K562 (cell line): ENCODE measurements at places on chromosomes 6 and 20. TPM values are rescaled to one million over a fixed set of nuclear protein-coding genes. Genes with fewer than 3 reads are reported as not detected.
A peak's percentile ranks its signal among the peaks of the same experiment; 100 is the strongest.

Gene VSTM2L
- polyA plus RNA-seq: not detected in 2 replicates

- DNase-seq: no peak
Observed at GRCh38 chr6:166729658-166730057, 102.6 kb upstream of the RPS6KA2 start.

DNA sequence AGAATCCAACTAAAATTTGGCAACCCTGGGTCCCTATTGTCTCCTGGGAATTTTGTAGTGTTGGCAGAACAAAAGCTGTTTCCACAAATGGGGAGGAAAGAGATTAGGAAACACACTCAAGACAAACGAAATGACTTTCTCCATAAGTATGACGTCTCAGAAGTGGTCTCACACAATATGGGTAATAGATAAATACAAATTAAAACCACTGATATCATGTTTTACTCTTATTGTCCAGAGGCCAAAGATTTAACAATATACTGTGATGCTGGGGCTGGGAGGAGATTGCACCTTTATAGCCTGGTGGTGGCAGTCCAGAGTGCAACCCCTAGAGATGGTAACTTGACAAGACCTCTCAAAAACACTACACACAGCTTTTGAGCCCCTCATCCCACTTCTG lies 18.6 kb downstream of the FKBP1A start:
- no peak for DNase-seq

Gene HLA-DQA1
- 0.04 and 0.23 TPM in 2 replicates for polyA plus RNA-seq

Gene TTBK1
- polyA plus RNA-seq: not detected in 2 replicates

- DNase-seq: no peak
Observed at GRCh38 chr6:56366141-56366852, 118.9 kb upstream of the COL21A1 start.

- no peak for DNase-seq
Observed at GRCh38 chr20:61047515-61047914, 204.5 kb upstream of the CDH4 start.

GRCh38 chr20:38870733-38871559 lies 55.3 kb upstream of the FAM83D start:
- DNase-seq: peak; percentile 54

DNA sequence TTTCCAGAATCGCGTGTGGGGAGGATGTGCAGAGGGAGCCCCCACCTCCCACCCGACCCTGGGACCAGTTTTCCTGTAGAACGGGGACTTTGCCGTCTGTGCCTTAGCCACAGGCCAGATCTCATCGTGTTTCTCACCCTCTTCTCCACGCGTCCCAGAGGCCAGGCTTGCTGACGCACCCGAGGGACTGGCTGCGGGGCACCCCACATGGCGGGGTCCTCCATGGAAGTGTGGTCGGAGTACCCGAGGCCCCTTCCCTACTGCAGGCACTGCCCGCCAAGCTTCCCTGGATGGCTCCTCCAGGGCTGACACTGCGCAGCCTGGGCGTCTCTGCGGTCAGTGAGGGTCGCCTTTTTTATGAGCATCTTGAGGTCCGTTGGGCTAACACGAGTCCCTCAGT lies 346.5 kb downstream of the CDH4 start:
- no peak for DNase-seq

DNA sequence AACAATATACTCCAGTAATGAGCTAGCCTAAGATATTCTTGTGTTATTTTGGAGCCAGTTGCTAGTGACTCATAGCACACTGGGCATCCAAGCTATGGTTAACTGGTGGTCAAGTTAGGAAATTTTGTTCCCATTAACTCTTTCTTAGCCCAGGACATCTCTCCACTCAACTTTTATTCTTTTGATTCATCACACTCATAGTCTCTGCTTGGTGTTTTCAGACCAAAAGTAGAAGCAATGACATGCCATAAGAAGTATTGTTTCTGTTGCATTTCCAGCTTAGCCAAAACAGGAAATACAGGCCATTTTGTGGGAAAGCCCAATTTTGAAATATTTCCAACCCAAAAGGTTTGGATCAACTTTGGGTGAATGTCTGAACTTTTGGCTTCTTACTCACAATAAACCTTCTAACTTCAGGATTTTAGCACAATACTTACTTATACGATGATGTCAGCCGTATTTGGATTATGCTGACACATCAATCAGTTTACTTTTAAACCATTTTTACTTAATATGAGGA lies 31.6 kb upstream of the CCN2 start:
- no peak for DNase-seq

- DNase-seq: no peak
Observed at GRCh38 chr6:153625089-153625488, 414.0 kb upstream of the OPRM1 start.

Gene NR2E1
- not detected in 2 replicates for polyA plus RNA-seq

GRCh38 chr6:136922685-136923006 lies 545 bp downstream of the SLC35D3 start:
- no peak for DNase-seq

Gene TNFRSF6B
- polyA plus RNA-seq: 3.2 and 3.5 TPM in 2 replicates

- no peak for DNase-seq
Observed at GRCh38 chr6:151914484-151914883, 107.0 kb downstream of the ESR1 start.

GRCh38 chr20:37526839-37527637 lies 638 bp downstream of the BLCAP start:
- no peak for DNase-seq

Gene GINS1
- polyA plus RNA-seq: 21.1 and 26.6 TPM in 2 replicates

DNA sequence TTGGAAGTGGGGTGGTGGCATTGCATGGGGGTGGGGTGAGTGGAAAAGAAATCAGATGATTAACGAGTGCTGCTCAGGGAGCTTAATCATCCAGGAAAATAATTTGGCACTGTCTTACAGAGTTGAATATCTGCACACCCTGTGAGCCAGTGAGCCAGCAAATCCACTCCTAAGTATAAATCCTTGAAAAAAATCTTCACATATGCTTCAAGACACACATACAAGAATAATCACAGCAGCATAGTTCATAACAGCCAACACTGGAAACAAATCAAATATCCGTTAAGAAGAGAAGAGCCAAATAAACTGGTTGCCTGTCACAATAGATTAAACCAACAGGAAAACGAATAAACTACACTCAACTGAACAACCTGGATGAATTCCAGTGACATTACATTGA lies 62.8 kb downstream of the SAMD3 start:
- DNase-seq: no peak

Gene KIF13A
- 22.5 and 22.6 TPM in 2 replicates for polyA plus RNA-seq

Gene GSTA1
- polyA plus RNA-seq: not detected in 2 replicates

Gene CLPSL2
- polyA plus RNA-seq: not detected in 2 replicates

DNA sequence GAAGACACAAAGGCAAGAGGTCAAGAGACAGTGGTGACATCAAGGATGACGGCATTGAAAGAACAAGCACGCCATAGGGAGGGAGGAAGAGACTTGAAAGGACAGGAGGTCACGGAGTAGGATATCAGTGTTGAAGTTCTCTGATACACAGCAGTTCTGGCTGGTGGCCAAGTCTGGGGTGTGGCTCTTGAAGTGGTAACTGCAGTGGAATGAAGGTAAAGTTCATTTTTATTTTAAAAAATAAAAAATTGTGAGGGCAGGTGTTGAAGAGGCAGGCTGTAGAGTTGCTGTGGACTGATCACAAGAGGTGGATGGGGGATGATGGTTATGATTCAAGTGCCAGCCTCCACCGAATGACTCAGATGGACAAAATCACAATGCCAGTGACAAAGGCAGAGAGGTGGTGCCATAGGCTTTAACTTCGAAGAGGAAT lies 53.2 kb upstream of the BMP2 start:
- DNase-seq: peak; percentile 6

DNA sequence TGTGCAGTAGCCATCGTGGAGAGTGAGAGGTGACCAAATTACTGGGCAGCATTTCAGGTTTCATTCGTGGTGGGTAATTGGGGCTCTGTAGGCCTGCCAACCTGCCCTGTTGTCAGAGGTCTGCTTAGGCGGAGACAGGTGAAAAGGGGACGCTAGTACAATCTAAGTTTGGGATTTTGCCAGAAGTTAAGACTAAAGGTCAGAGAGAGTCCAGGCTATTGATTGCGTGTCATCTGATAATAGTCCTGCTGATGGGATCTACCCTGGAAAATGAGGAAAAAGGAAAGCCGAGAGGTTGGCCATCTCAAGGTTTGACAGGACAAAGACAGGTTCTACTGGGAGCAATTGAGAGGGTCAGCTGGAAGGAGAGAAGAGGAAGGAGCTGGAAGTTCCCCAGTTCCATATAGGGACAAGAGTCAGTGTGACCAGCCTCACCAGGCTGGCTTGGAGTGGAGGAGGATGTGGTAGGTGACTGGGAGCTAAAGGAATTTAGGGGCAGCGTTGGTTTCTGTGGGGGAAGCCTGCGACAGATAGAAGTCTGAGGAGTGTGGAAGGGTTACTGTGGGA lies 10.9 kb downstream of the ARFGEF2 start:
- no peak for DNase-seq

Gene ARMH2
- not detected in 2 replicates for polyA plus RNA-seq

DNA sequence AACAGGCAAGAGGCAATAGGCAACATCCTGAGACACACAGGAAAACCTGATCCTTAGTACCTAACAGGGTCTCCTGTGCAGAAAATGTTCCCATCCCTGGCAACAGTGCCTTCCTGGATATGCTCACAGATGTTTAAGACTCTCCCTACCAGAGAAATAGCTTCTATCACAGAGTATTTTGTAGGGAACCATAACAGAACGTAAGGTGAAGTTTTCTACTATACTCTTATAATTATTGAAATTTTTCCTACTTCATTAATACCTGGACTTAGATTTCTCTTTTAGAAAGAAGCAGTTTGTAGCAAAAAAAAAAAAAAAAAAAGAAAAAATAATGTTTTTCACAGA lies 33.5 kb upstream of the LGSN start:
- no peak for DNase-seq

Gene SLC22A7
- polyA plus RNA-seq: not detected in 2 replicates

GRCh38 chr6:137121401-137121997 lies 51.9 kb downstream of the IL22RA2 start:
- no peak for DNase-seq

DNA sequence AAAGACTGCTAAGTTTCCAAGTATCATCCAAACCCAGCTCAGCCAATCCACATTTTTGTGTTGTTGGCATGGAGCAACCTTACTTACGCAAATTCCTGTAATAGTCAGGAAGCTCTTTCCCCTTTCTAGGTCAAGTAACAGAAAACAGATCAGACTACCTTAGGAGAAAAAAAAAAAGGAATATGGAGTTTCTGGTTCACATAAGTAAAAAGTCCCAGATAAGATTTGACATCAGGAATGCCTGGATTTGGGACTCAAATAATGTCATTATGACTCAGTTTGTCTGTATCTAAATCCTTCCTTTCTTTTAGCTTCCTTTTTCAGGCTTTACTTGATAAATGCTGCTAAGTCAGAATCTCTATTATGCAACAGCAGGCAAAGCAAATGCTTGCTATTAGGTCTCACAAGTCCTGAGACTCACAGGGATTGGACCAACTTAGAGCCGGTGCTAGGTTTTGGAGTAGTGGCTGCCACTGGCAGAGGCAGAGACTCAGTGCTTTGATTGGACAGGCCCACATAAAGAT lies 44.5 kb downstream of the NCOA7 start:
- no peak for DNase-seq

GRCh38 chr20:1838556-1839279 lies 56.5 kb upstream of the SIRPA start:
- no peak for DNase-seq

DNA sequence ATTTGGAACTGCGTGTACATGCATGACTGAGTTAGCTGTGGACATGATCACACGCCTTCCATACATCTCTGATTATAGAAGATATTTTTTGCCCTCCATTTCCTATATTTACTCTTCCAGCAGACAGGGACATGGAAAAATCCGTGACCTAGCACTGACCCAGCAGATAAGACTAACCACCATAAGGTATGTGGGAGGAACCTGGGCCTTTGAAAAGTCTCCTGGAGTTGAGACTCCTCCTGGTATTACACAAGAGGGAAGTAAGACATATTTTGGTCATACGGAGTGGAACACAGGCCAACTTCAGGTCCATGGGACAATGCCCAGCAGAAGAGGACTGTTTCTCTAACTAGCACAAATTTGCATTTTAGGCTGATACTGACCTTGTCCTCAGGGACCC lies 13.7 kb upstream of the SIRPB1 start:
- peak; percentile 16 for DNase-seq

- no peak for DNase-seq
Observed at GRCh38 chr20:15823718-15824117, 749.5 kb downstream of the KIF16B start.

DNA sequence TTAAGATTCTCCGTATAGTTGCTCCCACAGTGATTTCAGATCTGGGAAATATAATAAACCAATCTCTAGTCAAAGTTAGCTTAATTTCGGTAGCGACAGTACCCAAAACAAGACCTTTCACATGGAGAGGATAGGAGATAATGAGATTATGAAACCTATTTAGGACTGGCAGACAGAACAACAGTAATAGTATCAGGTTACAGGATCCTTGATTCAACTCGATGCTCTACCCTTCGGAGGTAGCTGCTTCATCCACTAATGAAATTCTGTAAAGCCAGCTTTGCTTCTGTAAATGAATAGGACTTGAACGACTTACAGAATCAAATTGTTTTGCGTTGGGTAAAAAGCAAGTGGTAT lies 534 bp upstream of the AKIRIN2 start:
- peak; percentile 17 for DNase-seq

DNA sequence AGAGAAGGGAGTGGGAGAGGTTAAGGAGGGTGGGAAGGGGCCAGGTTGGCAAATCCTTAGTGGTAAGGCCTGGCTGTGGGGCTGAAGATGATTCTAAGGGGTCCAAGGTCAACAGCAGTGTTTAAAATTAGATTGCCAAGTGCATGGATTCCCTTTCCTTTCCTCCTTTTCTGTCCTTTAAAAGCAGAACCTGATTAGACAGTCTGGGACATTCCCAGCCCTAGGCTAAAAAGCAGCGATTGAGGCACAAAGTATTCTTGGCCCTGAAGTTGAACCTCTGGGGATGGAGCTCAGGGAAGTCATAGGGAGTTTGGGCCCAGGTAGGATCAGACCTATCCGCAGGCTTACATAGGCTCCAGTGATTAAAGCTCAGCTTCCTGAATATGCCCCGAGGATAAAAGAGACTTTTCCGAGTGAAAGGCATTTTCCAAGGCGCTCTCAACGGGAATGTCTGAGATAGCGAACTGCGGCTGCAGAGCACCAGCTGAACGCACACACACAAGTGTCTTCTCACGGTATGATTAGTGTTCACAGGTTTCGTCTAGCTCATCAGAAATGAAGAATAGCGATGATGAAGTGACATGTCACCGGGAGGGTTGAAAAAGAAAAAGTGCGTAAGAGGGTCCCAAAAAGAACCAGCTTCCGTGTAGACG lies 787 bp upstream of the CARMIL1 start:
- no peak for DNase-seq

GRCh38 chr20:53639647-53640440 lies 46.2 kb upstream of the ZNF217 start:
- DNase-seq: no peak

DNA sequence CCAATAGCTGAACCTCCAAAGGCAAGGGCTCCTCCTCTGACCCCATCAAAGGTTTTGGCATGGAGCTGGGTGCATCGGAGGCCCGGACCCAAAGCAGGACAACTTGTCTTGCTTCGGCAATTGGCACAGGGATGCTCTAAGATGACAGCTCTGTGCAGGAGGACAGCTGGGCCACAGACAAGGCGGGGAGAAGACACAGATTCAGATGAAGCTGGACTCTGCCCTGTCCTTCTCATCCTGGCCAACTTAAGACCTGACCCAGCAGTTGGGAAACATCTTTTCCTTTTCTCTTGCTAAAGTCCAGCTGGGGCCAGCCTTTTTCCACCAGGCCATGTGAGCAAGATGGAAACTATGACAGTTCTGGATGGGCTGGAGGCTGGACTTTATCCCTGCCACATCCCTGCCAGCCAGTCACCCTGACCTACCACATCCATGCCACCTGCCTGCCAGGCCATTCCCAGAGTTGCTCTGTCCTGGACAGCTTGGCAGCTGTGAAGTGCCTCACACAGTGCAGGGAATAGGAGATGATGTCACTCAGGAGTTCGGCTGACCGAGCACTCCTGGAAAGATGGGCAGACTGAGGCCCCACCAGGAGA lies 12.7 kb upstream of the PSMF1 start:
- DNase-seq: no peak
